ENCODE measurements at places on chromosomes 5 and 9.

DNA sequence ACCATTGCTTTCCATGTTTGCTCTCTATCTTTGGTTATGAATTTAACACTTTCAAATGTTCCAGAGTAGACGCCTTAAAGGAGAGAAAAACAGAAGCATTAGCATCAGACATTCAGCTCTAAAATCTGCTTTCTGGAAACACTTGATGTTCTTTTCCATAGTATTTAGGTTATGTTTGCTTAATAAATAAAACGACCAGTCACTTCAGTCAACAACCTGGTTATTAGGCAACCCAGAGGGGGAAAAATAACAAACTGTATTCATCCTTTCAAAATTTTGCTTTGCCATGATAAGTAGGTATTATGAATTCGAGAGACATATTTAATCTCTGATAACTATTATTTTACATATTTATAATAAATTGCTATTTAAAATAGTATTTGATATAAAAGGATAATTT lies 1044.7 kb downstream of the CDH9 start:
- DNase-seq: no peak

DNA sequence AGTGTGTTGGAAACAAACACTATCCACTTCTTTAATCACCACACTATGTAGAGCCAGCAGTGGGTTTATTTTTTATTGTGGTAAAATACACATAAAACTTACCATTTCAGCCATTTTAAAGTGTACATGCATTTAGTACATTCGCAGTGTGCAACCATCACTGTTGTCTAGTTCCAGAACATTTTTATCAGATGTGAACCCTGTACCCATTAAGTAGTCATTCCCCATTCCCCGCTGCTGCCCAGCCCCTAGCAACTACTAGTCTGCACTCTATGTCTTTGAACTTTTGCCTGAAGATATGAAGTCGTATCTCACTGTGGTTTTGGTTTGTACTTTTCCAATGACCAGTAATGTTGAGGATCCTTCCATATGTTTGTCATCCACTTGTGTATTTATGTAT lies 30.2 kb upstream of the F2R start:
- no peak for DNase-seq

DNA sequence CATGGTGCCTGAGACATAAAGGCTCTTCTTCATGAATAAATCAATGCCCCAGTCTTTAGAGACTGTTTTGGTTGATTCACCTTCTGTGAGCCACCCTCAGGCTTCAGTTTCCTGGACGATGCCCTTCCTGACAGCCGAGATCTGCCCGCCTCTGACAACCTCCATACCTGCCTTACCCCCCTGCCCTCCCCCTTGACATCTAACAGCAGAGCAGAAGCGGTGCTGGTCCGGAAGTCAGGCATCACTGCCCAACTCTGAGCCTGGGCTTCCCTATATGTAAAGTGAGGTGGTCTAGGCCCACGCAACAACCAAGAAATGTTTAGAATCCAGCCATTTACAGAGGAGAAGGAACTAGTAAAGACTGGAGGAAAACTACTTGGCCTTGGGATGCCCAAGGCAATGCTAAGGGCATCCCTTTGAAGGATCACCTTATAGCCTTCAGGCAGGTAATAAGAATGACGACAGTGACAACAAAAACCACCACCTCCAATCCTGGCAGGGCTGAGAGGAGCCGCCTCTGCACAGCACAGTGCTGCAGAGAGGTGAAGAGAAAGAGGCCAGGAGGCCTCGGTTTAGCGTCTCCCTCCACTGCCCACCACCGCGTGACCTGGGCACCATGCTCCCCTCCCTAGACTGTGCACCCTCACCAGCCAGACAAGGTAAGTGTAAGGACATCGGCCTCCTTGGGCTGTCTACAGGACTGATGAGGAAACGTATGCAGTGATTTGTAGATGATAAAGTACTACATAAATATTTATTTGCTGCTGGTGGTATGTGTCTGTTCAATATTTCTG lies 35.3 kb upstream of the GABBR2 start:
- no peak for DNase-seq

GRCh38 chr9:6900440-6900883 lies 142.7 kb downstream of the KDM4C start:
- no peak for DNase-seq

DNA sequence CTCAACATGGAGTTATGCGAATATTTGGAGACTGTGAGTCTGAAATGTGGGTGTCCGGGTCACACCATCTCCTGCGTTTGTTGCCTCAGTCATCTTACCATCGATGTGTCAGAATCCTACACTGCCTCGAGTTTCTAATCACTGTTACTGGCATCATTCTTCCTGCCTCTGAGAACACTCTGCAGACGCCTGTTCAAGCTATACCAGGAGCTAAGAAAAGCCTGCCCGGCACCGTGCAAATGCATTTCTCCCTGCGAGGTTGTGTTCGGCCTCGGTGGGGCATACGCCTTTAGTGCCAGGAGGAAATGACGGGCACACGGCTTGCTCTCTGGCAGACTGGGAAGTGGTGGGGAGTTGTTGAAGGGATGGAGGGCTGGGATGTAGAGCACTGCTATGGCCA lies 31.2 kb upstream of the SLC25A51 start:
- DNase-seq: no peak

DNA sequence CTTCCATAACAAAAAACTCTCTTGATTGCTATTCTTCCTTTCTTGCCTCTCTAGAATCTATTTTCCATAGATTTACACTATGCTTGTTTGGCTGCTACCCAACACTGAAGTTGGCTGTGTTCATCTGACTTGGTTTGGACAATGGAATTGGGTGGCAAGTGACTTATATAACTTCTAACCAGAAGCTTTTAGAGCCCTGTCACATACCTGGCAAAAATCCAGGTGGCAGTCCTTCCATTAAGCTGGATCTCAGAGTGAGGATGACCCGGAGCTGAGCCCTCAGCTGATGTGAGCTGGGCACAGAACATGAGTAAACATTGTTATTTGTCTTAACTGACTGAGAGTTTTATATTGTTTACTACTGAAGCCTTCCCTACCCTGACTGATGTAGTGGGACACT lies 225.7 kb downstream of the TLR4 start:
- DNase-seq: no peak

GRCh38 chr5:36839489-36840476 lies 36.8 kb upstream of the NIPBL start:
- no peak for DNase-seq

DNA sequence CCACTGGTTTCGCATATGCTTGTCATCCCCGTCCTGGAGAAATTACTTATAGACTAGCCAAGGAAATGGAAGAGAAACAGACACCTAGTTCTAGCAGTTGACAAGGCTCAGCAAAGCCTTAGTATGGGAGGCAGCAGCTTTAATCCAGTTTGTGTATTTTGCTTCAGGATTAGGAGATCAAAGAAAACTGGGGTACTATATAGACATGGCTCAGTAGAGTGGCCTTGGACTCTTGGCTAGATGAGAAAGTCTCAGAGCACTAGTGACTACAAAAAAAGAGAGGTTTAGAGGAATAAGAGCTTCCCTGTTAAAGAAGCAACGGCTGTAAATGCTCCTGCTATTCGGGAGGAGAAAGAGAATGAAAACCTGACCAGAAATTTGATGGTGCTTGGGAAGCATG lies 349.1 kb downstream of the CTNND2 start:
- no peak for DNase-seq

DNA sequence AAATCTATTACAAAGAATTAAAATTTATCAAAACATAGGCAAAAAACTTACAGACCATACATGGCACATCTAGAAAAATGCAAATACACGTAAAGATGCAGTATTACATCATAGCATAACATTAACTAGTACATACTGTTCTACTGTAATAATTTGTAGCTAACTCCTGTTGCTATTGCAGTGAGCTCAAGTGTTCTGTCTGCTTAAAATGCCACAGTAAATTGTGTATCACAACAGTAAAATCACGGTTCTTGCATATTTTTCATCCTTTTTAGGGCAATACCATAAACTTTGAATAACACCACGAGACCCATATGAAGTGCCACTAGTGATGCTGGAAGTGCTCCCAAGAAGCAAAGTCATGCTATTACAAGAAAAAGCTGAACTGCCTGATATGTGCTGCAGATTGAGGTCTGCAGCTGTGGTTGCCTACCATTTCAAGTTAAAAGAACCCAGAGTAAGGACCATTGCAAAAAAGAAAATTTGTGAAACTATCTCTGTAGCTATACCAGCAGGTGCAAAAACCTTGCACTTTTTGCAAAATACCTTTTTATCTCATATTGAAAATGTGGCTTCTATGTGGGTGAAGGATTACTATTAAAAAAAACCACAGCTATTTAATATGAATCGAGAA lies 14.2 kb downstream of the HOMER1 start:
- no peak for DNase-seq

GRCh38 chr9:7146582-7146981 lies 388.8 kb downstream of the KDM4C start:
- DNase-seq: no peak

DNA sequence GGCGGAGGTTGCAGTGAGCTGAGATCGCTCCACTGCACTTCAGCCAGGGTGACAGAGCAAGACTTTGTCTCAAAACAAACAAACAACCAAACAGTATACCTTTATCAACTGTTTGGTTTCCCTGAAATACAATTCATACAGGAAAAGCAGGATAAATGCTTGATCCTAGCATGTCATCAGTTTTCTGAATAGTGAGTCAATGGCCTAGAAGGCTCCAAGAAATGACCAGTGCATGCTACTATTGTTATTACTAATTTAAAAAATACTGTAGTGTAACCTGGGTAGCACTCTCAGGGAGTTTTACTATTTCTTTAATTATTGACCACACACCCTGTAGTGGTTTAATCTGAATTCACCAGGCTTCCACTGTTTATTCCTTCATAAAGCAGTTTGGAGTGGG lies 101.0 kb upstream of the PTPN3 start:
- DNase-seq: no peak

DNA sequence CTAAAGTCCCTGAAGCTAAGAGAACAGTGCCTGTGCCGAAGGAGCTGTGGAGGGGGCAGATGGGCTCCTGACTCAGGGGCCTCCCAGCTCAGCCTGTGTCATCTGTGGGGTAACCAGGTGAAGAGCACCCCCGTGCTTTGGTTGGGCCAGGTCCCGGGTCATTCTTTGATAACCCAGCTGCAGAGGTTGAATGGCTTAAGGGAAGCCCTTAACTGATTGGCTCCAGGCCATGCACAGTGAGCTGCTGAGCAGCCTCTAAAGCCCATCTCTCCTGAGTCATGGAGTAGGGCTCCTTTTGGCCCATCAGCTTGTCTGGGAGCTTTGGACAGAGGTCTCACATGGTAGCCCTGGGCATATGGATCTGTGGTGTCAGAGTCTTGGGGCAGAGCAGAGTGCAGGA lies 28.7 kb downstream of the COL27A1 start:
- no peak for DNase-seq

DNA sequence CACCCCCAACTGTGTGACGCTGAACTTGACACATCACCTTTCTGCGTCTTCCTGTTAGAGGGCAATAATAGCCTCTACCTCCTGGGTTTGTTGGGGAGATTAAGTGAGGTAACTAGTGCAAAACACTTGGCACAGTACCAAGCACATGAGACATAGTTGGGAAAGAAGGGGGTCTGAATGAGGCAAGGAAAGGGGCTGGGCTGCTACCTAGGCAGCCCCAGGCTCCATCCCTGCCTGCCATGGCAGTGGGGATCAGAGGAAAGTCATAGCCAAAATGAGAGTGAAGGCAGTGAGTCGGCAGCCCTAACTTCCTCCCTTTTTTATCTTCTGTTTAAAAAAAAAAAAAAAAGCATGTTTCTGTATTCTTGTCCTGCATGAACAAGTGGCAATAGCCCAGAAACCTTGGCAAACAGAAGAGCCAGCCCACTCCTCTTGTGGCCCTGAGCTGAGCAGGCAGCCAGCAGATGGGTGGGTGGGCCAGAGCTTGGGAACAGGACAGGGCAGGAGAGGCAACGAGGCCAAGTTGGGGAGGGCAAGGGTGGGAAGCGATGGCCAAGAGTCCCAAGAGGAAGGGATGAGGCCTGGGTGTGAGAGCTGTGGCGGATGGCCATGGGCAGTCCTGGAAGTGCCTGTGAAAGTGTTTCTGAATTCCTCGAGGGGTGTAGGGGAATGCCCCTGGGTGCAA lies 11.4 kb downstream of the CAMK2A start:
- no peak for DNase-seq

DNA sequence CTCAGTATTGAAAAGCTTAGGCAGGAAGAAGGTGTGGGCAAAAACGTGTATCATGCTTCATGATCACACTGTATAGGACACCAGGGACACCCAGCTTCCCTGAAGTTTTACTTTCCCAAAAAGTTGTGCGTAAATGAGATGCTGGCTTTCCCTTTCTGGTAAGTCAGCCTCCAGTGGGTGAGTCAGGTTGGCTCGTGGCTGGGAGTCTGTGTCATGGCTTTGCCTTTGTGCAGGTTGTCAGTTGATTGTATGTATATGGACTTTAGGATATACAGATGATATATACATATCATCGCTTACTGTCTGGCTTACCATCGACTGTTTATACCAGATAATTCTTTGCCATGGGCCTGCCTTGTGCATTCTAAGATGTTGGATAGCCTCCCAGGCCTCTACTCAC lies 34.2 kb downstream of the ADRB2 start:
- DNase-seq: no peak

DNA sequence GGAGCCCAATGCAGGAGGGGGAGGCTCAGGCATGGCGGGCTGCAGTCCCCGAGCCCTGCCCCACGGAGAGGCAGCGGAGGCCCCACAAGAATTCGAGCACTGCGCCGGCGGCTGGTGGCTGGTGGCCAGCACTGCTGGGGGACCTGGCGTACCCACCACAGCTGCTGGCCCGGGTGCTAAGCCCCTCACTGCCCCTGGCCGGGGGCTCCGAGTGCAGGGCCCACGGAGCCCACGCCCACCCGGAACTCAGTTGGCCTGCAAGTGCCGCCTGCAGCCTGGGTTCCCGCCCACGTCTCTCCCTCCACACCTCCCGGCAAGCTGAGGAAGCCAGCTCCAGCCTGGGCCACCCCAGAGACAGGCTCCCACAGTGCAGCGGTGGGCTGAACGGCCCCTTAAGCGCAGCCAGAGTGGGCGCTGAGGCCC lies 780.3 kb downstream of the DTWD2 start:
- no peak for DNase-seq

GRCh38 chr5:95741458-95741857 lies 10.3 kb downstream of the RHOBTB3 start:
- no peak for DNase-seq

GRCh38 chr9:19174127-19174912 lies 47.0 kb upstream of the PLIN2 start:
- DNase-seq: peak; percentile 84

DNA sequence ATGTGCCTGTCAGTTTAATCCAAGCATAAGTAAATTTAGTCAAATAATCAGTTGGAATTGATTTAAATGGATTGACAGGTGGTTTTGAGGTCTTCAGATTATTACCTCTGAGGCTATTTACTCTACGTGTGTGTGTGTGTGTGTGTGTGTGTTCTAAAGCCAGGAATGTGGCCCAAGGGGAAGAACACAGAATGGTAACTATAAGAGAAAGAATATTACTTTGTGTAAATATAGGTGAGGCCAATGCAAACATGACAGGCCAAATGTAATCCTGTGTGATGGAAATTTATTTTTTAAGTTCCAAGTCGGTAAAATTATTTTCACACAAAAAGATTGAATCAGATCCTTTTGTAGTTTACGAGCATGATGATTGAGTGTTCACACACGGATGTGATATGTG lies 390.0 kb downstream of the PLK2 start:
- no peak for DNase-seq

- no peak for DNase-seq
Measured at GRCh38 chr5:127353327-127353726, 62.7 kb downstream of the MEGF10 start.
